ENCODE measurements at places on chromosomes 2 and 18.

DNA sequence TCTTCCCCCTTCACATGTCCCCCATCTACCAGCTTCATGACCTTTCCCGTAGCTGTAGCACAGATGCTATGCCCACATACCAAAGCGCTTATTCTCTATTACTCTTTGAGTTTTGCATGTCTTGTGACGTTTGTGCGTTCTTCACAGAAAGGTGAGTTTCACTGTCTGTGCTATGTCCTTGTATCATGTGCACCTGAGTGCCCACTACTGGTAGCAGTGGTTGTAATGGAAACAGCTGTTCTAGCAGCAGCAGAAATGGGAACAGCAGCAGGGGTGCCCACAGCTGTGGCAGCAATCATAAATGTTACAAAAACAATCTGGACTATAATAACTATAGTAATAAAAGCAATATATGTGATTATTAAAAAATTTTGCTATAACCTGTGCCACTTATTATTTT lies 127.1 kb downstream of the STK39 start:
- DNase-seq: no peak

GRCh38 chr2:230797515-230798495 lies 66.9 kb upstream of the ITM2C start:
- no peak for DNase-seq

- DNase-seq: no peak
Observed at GRCh38 chr18:45260125-45260524, 355.2 kb upstream of the SLC14A2 start.

DNA sequence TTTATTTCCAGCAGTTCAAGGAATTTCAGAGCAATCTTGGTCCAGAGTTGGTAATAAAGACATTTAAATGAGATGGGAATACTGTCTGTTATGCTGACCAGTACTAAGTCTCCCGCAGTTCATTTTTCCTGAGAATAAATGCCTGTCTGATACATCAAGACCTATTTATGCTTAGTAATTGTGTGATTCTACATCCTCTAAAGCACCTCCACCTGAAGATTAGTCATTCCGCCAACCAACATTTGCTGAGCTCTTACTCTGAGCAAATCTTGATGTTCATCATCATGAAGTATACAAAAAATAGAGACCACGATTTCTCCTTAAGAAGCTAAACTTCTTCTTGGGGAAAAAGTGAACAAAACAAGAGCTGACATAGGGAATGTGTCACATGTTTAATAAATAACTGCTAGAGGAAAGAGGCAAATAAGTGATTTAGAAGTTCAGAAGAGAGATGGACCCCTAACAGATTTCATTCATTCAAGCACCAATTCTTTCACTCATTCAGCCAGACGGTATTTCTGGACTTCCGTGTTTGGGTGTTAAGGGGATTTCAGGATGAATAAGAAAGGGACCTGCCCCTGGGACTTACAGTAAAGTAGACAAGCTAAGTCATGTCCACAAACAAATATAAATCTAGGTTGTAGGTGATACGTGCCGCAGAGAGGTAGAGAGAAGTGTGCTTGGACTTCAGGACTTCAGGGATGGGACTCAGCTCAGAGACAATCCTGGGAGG lies 34.2 kb upstream of the PPP4R1 start:
- DNase-seq: no peak

- DNase-seq: no peak
Observed at GRCh38 chr2:144350151-144350802, 169.6 kb downstream of the ZEB2 start.

DNA sequence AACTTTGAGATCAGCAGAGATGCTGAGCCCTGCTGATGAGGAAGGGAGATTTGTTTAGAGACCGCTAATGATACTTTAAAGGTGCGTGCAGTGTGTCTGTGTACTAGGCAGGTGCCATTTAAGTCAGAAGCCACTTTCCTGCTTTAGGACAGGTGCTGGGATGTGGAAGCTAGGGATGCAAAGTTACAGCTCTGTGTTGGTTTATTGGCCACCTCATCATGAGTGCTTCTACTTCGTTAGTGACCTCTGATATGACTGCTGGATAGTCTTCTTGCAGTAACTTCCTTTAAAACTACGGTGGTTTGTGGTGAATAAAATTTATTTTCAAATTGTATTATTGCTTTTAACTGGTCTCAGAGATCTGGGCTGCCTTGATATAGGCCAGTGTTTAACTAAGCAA lies 44.1 kb downstream of the FMNL2 start:
- DNase-seq: no peak

GRCh38 chr2:10930721-10931516 lies 19.2 kb downstream of the KCNF1 start:
- DNase-seq: no peak

GRCh38 chr18:39693359-39693758 lies 2127.8 kb upstream of the CELF4 start:
- no peak for DNase-seq

- DNase-seq: no peak
Observed at GRCh38 chr18:25360301-25360899, 8.4 kb upstream of the ZNF521 start.

DNA sequence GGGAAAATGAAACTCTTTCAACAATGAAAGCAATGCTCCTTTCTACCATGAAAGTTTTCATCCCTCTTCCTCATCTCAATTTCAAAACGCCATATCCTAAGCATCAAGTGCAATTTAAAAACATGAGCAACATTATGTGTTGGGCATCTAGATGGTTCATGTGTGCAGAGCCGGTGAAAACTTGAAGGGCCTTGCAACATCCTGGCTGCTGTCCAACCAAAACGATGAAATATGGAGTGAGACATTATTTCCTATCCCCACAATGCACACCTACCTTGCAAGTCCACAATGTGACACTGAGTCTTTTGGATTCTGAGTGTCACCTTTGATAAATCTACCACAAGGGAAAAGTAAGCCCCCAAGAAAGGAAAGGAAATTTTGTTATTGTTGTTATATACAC lies 110.0 kb downstream of the NCKAP5 start:
- DNase-seq: no peak

- no peak for DNase-seq
Observed at GRCh38 chr2:134910763-134911399, 7.7 kb upstream of the CCNT2 start.

GRCh38 chr2:17460371-17461086 lies 57.7 kb downstream of the RAD51AP2 start:
- DNase-seq: no peak

- DNase-seq: no peak
Observed at GRCh38 chr18:47870605-47871004, 59.9 kb downstream of the SMAD2 start.

GRCh38 chr18:70907673-70908072 lies 618.8 kb downstream of the SOCS6 start:
- DNase-seq: no peak

- no peak for DNase-seq
Observed at GRCh38 chr18:66646609-66647008, 42.7 kb upstream of the CDH19 start.

DNA sequence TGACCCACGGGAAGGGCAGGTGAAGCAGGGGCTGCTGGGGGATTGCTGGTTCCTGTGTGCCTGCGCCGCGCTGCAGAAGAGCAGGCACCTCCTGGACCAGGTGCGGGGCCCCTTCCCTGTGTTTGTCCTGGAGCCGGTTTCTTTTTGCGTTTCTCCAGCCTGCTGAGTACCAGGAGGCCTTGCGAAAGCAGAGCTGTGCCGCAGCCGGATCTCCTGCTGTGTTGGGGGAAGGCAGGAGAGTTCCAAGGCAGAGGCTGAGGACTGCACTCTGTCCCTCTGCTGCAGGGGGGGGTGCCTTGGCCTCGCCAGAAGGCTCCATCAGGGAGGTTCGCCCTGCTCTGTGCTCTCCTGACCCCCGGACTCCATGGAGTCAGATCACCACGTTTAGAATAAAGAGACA lies 2.8 kb downstream of the CAPN10 start:
- DNase-seq: no peak

GRCh38 chr2:234292205-234292961 lies 204.5 kb downstream of the ARL4C start:
- DNase-seq: no peak

GRCh38 chr18:76687304-76687962 lies 134.9 kb upstream of the ZNF236 start:
- peak; percentile 27 for DNase-seq

DNA sequence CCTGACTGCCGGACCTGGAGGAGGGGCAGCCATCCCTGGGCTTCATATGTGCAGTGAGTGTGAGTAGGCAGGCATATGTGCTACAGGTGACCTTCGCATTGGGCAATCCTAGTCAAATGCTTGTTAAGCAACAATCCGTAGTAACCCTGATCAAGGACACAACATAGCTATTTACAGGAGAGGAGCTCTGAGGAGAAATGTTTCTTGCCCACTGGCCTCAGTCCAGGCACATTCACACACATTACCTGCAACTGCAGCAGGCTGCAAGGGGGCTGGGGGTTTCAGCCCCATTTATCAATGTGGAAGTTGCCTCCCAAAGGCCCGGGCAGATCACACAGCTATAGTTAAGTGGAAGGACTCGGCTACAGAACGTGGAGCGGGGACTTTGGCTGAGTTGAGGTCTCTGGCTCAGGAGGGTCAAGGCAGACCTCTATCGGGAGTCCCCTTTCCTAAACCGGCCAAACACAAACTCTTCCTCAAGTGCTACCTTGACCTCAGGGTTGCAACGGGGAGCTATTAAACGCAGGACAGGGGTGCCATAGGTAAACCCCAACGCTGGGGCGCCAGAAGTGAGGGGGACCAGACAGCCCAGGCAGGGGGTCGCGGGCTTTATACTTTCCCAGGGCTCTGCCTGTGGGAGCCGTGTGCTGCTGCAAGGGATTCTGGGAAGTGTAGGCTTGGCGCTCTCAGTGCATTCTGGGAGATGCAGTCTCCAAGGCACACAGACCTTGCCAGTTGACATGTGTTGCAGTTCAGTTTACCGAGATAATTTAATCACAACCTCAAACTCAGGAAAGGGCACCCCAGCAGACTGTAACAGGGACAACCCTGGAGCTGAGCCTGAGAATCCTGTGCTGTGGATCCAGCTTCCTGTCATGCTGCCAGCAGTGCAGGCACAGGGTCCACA lies 9.4 kb downstream of the KHK start:
- DNase-seq: no peak

DNA sequence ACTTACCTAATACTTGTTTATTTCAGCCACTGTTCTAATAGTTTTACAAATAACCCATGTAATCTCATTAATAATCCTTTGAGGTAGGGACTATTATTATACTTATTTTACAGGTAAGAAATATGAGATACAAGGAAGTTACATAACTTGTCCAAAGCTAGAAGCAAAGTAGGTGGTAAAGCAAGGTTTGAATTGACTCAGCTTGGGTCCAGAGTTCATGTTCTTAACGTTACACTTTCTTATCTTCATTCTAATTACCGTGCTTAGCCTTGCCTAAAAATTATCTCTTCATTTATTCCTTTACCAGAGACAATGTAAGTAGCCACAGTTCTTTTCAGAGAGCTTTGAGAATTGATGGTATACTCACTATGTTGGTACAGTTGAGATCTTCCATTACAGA lies 743.6 kb downstream of the KCNJ3 start:
- no peak for DNase-seq

DNA sequence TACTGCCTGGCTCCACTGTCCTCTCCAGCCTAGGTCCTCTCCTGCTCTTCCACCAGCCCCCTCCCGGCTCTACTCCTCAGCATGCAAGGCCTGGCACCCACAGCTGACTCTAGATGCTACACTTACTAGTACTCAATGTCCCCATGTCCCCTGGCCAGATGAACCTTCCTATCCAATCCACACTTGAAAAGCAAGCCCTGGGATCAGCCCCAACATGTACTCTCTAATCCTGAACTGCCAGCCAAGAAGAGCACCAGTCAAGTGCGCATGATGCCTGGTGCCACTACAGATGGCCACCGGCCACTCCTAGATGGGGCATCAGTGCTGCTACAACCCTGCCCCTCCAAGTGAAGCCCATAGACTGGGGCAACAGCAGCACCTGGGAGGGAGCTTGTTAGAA lies 168.2 kb downstream of the STK39 start:
- no peak for DNase-seq

GRCh38 chr2:235541838-235542549 lies 48.2 kb downstream of the AGAP1 start:
- DNase-seq: no peak

DNA sequence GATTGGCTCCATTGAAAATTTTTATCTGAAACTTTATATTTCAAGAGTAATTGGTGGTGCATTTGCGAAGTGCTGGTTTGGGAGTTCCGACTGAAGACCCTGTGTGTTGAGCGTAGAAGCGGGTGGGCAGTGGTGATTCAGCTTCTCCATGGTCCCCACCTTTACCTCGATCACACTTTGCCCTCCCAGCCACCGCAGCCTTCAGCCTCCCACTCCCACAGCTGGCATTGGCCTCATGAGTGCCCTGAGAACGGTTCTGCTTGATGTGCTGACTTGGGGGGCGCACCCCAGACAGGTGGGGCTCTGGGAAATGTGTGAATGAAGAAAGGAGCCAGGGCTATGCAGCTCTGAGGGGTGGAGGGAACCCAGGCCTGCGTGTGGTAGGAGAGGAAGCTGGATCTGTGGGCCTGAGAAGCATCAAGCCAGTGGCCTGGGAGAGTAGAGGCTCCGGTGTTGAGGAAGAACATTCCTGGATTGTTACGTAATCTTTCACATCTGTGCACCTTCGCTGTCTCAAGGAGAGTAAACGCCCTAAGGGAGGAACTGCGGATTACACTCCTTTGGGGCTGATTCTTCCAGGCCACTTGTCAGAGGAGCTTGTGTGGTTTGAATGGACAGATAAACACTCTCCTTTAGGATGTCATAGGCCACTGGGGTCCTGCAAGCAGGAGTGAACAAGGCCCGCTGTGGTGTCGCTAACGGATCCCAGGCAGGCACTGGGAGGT lies 83.8 kb downstream of the NPAS2 start:
- no peak for DNase-seq

DNA sequence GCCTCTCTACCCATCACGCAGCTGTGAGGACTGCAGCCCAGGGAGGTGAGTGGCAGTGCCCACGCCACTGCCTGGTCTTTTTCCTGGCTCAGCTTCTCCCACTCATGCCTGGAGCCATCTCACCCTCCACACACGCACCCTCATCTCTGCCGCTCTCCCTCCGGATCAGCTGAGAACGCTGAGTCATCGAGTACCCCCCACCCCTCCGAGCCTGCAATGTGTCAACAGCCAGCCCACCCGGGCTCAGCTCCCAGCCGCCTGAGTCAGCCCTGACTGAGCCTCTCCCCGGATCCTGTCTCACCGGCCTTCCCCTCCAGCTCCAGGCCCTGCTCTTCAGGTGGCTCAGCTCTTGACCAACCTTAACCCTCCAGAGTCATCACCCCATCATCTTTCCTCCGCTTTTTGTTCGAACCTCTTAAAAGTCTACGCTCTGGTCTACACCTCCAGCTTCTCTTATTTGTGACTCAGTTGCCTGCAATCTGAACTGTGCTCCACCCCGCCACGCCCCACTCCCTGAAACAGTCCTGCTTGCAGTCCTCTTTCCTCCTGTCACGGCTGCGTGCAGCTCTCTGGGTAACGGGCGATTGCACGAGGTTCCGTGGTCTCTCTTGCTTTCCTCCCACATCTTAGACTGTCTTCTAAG lies 94.4 kb upstream of the ASAP2 start:
- peak; percentile 65 for DNase-seq

- DNase-seq: no peak
Observed at GRCh38 chr18:21100146-21100545, 11.5 kb downstream of the ROCK1 start.

GRCh38 chr2:142725386-142725785 lies 152.1 kb upstream of the KYNU start:
- no peak for DNase-seq

All from astrocyte of the cerebellum (primary cell).